ENCODE measurements at places on chromosomes 7 and 10.

DNA sequence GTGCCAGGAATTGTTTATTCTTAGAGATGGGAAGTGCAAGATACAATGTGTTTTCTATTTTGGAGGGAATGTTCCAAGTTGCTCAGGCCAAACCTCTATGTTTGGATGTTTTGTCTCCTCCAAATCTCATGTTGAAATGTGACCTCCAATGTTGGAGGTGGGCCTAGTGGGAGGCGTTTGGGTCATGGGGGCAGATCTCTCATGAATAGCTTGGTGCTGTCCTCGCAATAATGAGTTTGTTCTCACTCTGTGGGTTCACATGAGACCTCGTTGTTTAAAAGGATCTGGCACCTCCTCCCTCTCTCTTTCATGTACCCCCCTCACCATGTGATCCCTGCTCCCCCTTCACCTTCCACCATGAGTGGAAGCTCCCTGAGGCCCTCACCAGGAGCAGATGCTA, 8.3 kb upstream of the GDF10 start:
- DNase-seq, result no peak

DNA sequence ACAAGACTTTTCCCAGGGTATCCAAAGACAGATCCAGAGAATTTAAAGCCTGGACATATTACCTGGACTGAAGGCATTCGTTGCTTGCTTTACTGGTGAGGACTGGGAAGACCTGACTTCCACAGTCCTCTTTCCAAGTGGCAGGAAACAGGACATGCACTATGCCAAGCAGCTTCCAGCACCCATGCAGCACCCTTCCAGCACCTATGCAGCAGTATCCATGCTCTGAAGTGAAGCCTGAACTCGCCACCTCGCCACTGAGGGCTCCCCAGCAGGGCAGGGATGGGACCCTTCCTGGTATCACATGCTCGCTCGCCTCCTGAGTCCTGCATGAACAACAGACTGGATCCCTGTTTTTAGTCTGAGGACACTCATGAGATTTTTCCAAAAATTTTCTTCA, 189.9 kb upstream of the KLF14 start:
- DNase-seq, result no peak

- no peak for DNase-seq
Observed at GRCh38 chr10:83252596-83252995, 886.7 kb upstream of the GHITM start.

- no peak for DNase-seq
Observed at GRCh38 chr10:34606890-34607289, 208.2 kb downstream of the PARD3 start.

DNA sequence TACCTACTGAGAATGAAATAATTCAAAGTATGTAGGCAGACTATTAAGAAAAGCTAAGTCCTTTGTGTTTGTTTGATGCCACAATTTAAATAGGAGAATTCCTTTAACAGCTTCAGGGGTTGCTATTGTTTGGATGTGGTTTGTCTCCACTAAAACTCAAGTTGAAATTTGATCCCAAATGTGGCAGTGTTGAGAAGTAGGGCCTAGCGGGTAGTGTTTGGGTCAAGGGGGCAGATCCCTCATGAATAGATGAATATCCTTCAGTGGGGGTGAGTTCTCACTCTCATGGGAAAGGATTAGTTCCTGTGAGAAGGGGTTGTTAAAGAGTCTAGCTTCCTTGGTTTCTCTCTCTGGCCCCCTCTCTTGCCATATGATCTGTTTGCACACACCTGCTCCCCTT, 97.0 kb downstream of the HGF start:
- DNase-seq, result no peak

DNA sequence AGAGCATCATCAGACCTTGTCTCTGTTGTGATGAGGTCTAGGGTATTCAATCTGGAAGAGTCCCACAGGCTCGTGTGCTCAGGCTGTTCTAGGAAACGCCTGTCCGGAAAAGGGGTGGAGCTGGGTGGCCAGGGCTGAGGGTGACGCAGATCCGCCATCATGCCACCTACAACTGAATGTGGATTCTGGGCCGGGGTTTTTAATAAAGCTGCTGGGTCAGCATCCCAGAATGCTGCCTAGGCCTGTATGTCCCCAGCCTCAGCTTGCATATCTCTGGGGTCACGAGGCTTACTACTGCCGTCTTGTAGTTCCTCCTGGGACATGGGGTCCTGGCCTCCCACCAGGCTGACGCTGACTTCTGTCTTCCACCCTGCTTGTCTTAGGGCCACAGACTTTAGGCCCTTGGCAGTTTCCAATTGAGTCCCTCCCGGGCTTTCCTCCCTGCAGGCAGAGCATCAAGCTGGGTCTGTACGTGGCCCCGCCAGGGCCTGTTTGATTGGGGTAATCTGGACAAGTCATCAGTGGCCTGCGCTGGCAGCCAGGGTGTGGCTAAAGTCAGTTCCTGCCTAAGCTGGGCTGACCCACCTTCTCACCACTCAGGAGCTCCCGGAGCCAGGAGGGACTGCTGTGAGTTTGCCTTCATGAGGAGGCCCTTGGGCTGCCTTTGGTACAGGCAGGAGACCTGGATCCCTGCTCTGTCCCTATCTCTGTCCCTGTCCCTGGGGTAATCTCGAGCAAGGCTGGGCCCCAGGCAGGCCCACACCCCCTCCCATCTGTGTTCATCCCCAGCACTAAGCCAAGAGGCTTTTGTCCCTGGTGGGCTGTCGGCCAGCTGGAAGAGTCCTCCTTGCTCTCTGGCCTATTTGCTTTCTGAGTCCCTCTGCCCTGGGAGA, 79.9 kb downstream of the ZMIZ1 start:
- peak; percentile 92 for DNase-seq

GRCh38 chr7:75963381-75963995, 30.9 kb downstream of the TMEM120A start:
- no peak for DNase-seq

GRCh38 chr7:29478226-29478625, 85.4 kb upstream of the PRR15 start:
- DNase-seq, result no peak

DNA sequence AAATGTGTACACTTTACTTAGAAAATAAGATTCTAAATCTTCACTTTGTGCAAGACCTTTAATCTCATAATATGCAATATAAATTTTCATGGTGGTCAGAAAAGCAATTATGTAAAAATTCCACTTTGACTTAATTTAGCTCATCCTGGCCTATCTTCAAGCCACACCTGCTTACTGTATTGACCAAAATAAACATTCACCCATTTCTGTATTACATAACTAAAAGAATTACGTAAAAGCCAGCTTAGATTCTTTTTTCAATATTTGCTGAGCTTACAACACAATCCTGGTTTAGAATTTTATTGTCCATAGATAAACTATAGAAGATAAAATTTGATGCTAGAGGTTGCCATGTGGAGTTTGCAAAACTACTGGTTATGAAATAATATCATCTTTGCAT, 172.9 kb upstream of the GRM3 start:
- DNase-seq, result no peak

DNA sequence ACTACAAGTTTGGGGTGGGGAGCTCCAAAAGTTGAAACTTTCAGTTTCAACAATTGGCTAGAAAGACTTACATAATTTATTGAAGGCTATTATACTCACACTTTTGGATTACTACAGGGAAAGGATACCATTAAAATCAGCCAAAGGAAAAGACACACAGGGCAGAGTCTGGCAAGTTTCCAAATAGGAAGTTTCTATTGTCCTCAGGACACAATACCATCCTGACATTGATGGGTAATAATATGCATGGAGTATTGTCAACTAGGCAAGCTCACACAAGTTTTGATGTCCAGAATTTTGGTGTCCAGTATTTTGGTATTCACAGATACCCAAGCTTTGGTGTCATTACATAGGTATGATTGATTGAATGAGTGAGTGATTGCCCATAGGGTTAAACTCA, 872.6 kb upstream of the SORCS1 start:
- DNase-seq, result no peak

DNA sequence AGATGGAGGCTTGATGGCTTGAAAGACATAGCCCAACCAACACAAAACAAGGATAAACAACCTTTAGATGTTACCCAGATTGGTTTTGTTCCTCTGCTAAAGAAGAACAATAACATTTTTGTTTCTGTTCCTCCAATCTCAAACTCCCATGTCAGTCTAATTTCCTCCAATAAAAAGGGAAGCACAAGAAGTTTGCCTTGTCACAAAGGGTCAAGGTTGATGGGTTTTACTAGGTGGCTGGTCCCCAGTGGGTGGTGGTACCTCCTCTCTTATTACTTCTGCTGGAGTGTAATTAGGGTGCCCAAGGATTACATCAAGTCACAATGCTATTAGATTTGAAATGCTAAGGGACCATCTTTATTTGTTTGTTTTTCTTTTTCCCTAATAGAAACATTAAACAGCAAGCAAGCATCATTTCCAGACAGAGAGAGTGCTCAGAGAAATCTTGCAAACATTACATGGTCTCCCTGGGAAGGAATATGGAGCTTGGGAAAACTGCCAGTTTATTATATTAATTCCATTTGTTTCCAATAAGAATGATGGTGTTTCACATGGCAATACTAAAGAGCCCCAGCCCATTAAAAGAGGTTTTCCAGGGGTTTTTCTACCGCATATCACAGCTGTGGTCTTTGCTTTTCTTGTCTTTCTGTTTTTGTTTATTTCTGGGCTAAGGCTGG, 78.3 kb upstream of the AOAH start:
- no peak for DNase-seq

GRCh38 chr7:132641238-132641637, 65.0 kb upstream of the PLXNA4 start:
- no peak for DNase-seq

DNA sequence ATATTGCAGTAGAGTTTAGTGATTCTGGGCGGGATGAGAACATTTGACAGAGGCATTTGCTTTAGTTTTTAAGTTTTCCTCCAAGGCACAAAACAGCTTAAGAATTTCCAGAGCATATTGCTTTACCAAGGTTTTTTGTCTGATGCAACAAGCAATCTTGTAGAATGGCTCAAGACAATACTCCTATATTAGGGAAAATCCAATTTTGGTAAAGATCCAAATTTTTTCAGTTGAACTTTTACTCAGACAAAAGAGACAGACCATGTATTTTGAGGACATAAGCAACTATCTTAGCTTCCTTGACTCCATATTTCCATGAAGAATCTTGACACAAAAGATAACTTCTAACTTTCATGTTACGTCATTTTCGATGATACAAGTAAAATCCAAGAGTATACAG, 92.3 kb upstream of the NANOS1 start:
- DNase-seq, result no peak

DNA sequence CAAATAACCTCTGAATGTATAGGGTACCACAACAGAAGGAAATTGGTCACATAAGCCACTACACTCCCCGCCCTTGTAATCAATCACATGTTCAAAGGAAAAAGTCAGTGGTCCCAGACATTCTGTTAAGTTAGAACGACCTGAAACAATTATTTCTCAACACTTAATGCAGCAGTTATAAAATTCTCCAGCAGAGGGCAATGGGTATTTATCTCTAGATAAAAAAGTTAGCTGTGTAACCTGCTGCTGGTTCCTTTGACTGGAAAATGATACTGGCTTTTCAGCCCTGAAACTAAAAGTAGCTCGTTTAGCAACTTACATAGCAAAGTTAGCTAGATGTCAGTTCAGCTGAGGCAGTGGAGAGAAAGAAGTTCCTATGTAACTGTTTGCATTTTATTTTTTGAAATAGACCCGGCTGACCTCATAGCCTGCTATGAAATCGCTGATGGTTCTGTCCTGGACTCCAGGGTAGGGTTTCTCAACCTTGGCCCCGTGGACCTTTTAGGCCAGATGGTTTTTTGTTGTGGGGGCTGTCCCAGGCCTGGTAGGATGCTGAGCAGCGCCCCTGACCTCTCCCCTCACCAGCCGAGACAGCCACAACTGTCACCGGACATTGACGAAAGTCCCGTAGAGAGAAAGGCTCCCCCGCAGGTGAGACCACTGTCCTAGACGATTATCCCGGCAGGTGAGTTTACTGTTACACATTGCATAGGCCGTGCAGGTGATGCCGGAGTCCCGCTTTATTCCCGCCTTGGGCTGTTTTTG, 40.2 kb upstream of the PROSER2 start:
- DNase-seq, result peak; percentile 72

- DNase-seq, result no peak
Observed at GRCh38 chr10:729213-729612, 39.7 kb upstream of the DIP2C start.

GRCh38 chr10:93039721-93040120, 20.9 kb upstream of the CYP26C1 start:
- DNase-seq, result peak; percentile 34

DNA sequence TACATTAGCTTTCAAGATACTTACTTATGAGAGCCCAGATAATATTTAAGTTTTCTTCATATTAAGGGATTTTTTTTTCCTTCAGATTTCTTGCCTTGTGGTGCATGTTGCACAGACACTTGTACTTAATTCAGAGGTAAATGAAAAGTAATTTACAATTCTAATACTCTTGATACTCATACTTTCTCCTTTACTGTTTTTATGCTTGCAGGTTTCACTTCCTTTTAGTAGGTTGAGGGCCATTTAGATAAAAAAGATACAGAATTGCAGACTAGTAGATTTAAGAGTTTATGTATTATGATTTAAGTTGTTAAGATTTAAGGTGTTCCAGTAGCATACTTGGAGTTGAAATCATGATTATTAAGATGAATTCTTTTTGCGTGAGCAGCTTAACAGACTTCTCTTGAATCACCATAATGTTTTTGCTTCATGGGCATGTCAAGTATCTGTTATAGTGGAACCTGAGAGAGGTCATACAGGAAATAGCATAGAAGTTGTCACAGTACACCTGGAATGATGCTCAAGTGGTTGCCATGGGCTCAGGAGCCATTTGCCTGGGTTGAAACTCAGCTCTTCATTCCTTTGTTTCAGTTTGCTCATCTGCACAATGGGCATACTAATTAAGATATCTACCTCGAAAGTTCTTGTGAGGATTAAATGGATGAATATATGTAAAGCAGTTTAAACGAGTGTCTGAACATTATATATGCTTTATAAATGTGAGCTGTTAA, 174.8 kb upstream of the PRPS1L1 start:
- no peak for DNase-seq

DNA sequence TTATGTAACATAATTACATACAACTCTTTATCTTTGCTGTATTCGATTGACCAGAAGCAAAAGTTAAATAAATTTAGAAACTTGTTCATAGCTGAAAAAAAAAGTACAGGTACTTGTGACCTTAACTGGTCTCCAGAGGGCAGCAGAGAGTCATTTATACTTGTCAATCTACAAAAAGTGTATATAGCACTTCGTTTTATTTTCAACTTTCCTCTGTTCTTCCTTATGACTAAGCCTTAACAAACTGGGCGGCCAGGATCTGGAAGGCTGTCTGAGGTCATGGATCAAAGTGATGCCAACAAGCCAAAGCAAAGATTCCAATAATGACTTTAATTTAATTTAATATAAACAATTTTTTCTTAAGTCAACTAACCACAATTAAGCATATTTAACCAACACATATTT, 29.8 kb downstream of the C10orf67 start:
- peak; percentile 88 for DNase-seq
